ENCODE measurements at places on chromosomes 13 and 19.

DNA sequence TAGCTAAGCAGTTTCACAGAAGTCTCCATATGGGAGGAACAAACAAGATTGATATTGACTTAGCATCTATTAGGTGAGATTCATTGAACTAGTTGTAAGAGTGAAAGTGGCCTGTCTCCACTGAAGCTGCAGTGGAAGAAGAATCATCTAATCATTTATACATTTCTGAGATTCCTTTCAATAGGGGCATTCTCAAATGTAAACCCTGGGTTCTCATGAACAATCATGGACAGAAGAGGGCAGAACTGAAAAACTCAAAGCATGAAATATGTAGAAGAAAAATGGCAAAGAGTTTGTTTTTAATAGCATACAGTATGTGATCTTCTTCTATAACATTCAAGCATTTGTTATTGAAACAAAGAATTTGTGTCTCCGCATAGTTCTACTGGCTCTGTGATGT lies 17.6 kb upstream of the POSTN start:
- no peak for DNase-seq

DNA sequence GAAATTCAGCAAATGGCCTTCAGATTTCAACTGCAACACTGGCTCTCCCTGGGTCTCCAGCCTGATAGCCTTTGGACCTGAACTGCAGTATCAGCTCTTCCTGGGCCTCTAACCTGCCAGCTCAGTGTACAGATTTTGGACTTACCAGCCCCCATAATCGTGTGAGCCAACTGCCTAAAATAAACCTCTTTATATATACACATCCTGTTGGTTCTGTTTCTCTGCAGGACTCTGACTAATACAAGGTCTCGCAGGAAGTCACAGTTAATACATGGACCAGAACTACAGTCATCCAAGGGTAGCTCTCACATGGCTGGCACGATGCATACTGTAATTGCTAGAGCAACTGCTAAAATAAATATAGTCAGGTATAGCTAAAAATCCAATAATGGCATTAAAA lies 85.1 kb downstream of the KATNAL1 start:
- no peak for DNase-seq

- DNase-seq, result no peak
These were observed 16.0 kb downstream of the ZNF44 start for GRCh38 chr19:12278713-12279112.

GRCh38 chr19:34734537-34735103 lies 577 bp downstream of the ZNF181 start:
- no peak for DNase-seq

GRCh38 chr13:66492479-66492878 lies 737.7 kb downstream of the PCDH9 start:
- no peak for DNase-seq

GRCh38 chr13:100362781-100363180 lies 225.8 kb downstream of the GGACT start:
- no peak for DNase-seq

DNA sequence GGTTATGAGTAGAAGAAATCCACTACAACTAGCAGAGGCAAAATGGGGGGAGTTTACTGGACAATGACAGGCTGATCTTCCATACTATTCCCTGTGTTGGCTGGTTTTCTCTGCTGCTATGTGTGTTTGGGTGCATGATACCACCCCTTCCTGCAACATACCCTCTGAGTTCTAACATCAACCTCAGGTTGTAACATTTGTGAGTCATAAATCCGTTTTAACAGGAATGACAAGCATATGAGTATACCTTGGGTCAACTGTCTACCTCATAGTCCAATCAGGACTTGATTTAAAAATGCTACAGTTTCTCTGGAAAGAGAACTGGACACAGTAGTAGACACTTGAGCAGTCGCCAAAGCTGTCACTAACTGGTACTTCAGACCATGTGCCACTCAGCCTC lies 422.9 kb downstream of the KCTD12 start:
- no peak for DNase-seq

- DNase-seq, result no peak
These were observed 47.5 kb downstream of the ZNF536 start for GRCh38 chr19:30419568-30420180.

DNA sequence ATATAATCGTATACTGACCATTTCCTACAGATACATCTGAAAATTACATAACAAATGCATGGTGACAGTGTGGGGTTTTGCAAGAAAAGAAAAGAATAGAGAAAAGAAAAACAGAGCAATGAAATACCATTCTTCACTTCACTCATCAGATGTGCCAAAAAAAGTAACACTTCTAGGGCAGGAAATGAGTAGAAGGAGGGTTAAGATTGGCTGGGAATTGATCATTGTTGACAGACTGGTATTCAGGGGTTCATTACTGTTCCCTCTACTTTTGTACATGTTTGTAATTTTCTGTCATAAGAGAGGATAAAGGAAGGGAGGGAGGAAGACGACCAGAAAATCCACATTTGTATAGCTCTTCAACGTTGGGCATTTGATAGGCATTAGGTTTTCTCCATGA lies 31.5 kb downstream of the ABCC4 start:
- DNase-seq, result no peak

GRCh38 chr13:103523858-103524257 lies 457.6 kb upstream of the SLC10A2 start:
- no peak for DNase-seq

GRCh38 chr19:45762870-45763631 lies 6.0 kb downstream of the SIX5 start:
- DNase-seq, result no peak

DNA sequence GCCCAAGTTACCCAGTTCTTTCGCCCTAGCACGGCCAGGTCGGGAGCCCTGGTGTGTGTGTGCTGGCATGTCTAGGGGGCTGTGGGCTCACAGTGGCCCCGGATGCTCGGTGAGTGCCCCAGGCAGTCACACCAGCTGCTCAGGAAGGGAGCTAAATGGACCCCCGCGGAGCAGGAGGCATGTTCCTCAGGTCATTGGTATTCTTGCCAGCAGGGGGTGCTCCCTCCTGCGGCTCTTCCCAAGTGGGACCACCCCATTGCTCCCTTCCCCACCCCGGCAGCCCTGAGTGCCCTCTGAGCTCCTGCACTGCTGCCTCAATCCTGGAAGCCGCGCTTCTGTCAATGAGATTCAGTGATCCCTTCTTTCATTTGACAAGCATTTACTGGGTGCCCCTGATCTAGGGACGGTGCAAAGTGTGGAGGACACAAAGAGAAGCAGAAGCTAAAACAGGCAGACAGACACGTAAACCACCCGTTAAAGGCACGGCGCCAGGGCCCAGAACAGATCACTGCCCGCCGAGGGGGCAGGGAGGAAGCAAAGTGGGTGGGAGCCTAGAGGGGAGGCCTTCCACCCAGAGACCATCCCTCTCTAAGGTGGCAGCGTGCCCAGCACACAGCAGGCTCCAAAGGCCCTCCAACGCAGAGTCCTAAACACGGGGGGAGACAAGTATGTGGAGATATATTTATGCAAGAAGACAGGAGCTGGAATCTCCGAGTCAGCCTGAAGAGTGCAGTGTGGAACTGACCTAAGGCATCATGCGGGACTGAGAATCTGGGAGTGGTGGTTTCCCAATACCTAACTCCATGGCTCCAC lies 5.2 kb upstream of the ADPRHL1 start:
- DNase-seq, result no peak

DNA sequence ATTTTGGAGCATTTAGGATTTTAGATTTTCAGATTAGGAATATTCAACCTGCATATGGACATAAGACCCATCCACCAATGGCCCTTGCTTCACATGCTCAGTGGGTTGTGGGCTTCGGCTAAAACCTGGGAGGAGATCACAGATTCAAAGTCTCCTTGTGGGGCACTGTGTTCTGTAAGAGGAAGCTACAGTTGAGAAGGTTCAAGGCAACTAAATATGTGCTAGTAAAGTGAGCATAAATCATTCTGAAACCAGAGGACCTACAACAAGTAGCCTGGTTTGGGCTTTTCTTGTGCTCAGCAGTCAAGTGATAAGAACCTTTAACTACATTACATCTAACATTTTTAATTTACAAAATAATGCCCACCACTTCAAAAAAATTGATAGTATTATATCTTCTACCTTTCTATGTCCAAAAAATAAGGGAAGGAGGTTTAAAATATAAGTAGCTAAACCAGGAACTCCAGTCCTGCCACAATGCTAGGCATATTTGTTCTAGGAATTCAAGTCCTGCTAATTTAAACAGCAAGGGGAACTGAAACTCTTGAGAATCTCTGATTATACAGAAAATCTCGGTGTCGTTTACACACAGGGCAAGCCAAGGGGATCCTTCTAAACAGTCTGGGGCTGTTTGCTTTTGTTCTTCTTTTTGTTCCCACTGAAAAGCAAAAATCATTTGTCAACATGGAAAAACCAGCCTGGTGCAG lies 36.6 kb downstream of the FOXO1 start:
- DNase-seq, result no peak

DNA sequence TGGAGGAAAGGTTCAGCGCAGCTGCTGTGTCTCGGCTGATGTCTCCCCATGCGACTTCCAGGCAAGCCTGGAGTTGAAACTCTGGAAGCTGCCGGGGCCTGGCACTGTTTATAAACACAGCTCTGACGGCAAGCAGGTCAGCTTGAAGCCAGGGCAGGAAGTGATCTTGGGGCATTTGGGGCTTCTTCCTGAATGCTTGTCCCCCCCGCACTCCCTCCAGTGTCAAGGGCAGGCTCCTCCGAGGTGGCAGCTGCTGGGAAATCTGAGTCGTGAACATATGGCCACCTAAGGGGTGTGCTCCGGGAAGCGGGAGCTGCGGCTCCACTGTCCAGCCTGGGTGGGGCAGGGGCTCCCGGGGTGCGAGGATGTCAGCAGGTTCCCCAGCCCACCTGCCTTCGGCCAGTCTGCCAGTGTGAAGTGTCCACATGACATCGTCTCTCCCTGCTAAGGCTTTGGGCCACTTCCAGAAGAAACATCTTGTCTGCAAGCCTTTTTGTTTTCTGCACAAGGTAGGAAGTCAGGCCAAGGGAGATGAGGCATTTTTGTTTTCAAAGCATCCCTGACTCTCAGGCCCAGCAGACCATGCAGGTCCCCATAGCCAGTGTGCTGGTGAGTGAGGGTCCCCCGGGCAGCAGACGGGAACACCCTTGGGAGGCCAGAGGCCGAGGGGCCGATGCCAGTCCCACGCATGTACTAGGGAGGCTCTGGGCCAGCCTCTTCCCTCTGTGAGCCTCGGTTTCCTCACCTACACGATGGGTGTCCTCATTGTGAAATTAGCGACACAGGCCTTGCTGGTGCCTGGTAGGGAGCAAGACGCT lies 2.7 kb downstream of the PIAS4 start:
- DNase-seq, result no peak

GRCh38 chr19:8044018-8044417 lies 8.5 kb upstream of the CCL25 start:
- DNase-seq, result no peak

- DNase-seq, result no peak
These were observed 99.2 kb downstream of the SLC7A1 start for GRCh38 chr13:29496241-29496712.

GRCh38 chr19:13382633-13382938 lies 123.7 kb downstream of the CACNA1A start:
- no peak for DNase-seq

- DNase-seq, result no peak
These were observed 128.8 kb downstream of the FGF9 start for GRCh38 chr13:21799671-21800070.

GRCh38 chr19:2992958-2993357 lies 15.6 kb downstream of the TLE6 start:
- no peak for DNase-seq

- DNase-seq, result no peak
These were observed 21.7 kb upstream of the MIER2 start for GRCh38 chr19:366205-366783.

DNA sequence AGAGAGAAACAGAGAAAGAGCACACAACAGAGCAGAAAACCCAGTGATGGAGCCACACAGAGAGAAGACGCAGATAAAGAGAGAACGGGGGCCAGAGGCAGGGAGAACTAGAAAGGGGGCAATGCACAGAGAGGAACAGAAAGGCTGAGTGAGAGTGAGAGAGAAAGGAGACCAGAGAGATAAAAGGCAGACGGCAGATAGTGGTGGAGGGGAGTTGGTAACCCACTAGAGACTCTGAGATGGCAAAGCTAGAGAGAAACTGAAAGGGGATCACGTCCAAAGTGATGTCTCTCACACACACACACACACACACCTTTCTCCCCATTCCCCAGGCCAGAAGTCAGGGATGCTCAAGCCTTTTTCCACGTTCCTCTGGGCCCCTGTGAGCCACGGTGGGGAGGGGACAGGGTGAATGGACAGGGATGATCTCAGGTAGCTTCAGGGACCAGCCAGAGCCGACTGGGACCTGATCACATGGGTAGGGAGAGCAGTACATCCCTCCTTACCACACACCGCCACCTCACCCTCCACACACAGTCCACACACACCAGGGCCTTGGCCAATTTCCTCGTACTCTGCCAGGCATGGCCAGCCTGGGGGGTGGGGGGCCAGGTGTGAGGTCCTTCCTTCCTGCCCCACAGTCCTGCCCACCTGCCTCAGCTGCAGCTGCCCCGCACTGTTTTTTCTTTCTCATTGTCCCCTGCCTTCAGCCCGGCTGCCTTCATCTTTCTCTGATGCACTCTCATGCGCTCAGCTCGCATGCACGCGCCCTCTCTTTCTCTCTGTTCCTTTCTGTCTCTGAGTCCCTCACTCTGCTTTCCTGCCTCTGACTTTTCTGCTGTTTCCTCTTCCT lies 22.5 kb upstream of the POU2F2 start:
- no peak for DNase-seq

DNA sequence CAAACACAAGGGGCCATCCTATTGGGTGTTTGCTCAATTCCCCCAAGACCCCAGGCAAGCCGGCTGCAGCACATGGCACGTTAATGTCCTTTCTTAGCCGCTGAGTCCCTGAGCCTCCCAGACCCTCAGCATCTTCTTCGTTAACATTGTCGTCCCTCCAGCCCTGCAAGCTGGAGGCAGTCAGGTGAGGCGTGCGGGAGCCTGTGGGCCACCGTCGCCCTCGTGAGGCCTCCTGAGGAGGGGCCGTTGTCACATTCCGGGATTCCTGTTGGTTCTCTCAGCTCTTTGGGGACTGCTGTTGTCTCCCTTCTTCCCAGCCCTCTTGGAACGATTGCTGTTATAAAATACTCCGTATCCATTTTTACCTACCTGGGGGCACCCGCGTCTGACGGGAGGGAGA lies 140.6 kb downstream of the KDM4B start:
- DNase-seq, result no peak

- no peak for DNase-seq
These were observed 746.6 kb downstream of the SLITRK5 start for GRCh38 chr13:88417801-88418200.

DNA sequence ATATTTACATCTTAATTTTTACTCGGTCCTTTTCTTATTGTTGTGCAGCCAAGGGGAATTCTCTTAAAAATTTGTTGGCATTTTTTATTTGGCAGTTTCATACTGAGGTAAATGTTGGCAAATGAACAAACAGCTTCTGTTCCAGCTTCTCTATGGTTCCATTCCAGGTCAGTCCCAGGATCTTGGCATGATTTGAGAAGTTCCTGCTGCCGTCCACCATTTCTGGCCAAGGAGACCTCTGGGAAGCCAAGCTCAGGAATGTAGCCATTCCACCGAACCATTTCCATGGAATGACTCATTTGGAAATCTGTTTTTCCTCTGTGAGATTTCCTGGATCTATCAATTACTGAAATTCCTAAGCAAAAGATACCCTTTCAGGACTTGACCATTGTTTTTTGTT lies 43.9 kb downstream of the SLC10A2 start:
- no peak for DNase-seq

- DNase-seq, result no peak
These were observed 30.0 kb downstream of the CCNE1 start for GRCh38 chr19:29841559-29842367.

Data from DMS79 (cell line).